ENCODE measurements at places on chromosomes 5 and 9. TPM values are rescaled to one million over a fixed set of nuclear protein-coding genes. Genes with fewer than 3 reads are reported as not detected.

DNA sequence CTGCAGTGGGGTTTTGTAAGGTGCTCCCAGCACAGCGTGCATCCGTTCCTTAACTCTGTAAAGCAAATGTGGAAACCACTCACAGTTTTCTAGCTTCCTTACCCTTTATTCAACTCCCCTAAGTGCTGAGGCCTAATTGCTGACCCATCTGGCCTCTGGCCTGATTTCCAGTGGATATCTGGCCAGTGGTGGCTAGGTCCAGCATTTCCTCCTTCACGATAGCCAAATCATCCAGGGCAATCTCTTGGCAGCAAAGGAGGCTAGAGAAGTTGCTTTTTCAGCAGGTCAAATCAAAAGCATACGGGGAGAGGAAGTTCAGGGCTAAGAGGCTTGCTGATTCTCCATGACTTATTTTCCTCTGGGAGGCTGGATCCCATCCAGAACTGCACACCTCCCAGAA, 286.3 kb upstream of the VLDLR start:
- H3K36me3 ChIP-seq, result no peaks in the 10 kb centered on the region
- no peak overlapping the region for H3K4me3 ChIP-seq
- no peak overlapping the region for H3K27ac ChIP-seq
- no peaks in the 10 kb centered on the region for H3K27me3 ChIP-seq
- no peak for DNase-seq
- no peaks in the 10 kb centered on the region for H3K4me1 ChIP-seq

DNA sequence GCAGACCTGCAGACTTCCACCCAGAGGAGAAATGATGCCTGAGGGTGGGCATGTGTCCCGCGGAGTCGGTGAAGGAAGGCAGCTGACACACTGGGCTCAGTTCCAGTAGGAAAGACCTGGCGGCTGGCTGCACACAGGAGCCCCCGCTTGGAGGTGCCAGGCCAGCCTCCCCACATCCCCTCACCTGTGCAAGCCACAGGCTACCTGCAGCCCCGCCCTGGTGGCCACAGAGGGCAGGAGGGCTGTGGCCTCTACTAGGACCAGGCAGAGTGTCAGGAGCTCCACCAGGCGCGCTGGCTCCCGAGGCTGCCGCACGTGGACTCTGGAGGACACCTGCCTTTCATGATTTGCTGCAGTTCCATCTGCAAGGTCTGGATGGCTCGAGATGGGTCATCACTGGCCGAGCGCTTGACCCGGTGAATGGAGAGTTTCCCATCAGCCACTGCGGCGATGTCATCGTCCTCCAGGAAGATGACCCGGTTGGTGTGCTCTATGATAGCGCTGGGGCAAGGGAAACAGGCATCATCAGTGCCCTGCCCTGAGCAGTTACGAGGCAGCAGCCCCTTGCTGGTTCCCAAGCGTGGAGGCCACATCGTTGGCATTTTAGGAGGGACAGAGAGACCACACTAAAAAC, 26.7 kb upstream of the MAPK9 start:
- H3K4me3 ChIP-seq, result no peak overlapping the region
- H3K4me1 ChIP-seq, result no peaks in the 10 kb centered on the region
- DNase-seq, result no peak
- H3K27me3 ChIP-seq, result no peaks in the 10 kb centered on the region
- H3K36me3 ChIP-seq, result no peaks in the 10 kb centered on the region
- no peak overlapping the region for H3K27ac ChIP-seq

- peak overlapping the region; percentile 56 for H3K27ac ChIP-seq
- no peaks in the 10 kb centered on the region for H3K36me3 ChIP-seq
- peaks cover 42% of the 10 kb centered on the region for H3K4me1 ChIP-seq
- no peaks in the 10 kb centered on the region for H3K27me3 ChIP-seq
- peak; percentile 4 for DNase-seq
These were observed 176.7 kb upstream of the DMAC1 start for GRCh38 chr9:7976167-7976755.

DNA sequence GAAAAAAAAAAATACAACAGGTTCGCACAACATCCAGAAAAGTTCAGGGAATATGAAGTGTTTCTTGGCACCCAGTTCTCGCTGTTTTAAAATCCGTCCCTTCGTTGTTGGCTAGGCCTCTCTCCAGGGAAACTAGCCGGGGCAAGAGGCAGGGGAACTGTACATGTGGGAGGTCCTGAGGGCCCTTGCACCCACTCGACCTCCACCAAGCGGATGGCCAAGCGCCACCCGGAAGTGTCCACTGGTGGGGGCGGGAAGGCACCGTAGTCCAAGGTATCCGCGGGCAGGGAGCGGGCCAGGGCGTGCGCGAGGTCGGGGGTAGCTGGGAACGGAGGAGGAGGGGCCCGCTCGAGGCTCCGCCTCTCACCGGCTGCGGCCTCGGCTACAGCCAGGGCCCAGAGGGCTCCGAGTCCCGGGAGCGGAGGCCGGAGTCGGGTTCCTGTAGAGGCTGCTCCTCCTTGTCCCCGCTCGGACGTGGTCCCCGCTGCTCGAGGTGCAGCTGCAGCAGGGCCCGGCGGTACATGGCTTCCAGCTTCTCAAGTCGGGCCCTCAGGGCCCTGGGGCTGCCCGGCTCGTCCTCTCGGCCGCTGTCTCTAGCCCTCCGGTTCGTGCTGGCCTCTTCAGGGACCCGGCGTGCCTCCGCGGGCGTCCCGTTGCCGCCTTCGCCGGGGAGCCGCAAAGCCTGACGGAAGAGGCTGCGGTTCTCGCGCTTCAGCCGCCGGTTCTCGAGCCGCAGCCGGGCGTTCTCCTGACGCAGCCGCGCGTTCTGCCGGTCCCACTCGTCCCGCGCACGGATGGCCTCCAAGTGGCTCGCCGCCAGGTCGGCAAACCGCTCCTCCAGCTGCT, 720 bp downstream of the TUSC1 start:
- H3K4me3 ChIP-seq, result no peak overlapping the region
- no peak for DNase-seq
- H3K36me3 ChIP-seq, result no peaks in the 10 kb centered on the region
- peaks cover 8% of the 10 kb centered on the region for H3K27me3 ChIP-seq
- no peak overlapping the region for H3K27ac ChIP-seq
- no peaks in the 10 kb centered on the region for H3K4me1 ChIP-seq

SOHLH1 gene
- total RNA-seq, result not detected

OR1Q1 gene
- not detected for total RNA-seq

DNA sequence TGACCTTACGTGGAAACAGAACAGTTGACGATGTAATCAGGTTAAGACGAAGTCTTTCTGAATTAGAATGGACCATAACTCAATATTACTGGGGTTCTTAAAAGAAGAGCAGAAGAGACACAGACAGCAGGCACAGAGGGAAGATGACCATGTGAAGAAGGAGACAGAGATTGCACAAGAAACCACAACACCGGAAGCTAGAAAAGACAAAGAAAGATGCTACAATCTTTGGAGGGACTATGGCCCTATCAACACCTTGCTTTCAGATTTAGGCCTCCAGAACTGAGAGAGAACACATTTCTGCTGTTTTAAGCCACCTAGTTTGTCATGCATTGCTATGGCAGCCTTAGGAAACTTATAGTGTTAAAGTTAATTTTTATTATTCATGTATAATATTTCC, 27.1 kb downstream of the CDH9 start:
- DNase-seq, result no peak
- no peak overlapping the region for H3K4me3 ChIP-seq
- H3K4me1 ChIP-seq, result no peaks in the 10 kb centered on the region
- no peaks in the 10 kb centered on the region for H3K36me3 ChIP-seq

DNA sequence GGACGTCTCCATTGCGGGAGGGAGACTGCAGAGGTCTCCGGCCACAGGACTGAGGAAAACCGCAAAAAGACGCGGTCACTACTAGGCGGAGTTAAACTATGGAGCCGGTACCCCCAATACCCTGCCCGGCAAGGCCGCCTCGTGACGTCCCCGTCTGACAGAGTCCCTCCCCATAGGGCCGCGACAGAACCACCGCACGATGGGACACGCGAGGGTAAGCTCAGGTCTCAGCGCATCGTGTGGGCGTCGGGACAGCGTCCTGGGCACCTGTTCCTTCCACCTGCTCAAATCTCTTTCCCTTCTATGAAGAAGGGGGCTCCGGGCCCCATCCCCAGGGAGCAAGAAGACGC, 35.2 kb upstream of the GLDC start:
- no peaks in the 10 kb centered on the region for H3K27me3 ChIP-seq
- peak; percentile 83 for DNase-seq
- peak overlapping the region; percentile 96 for H3K27ac ChIP-seq
- H3K36me3 ChIP-seq, result no peaks in the 10 kb centered on the region

GRCh38 chr5:60738461-60738860, 38.5 kb upstream of the DEPDC1B start:
- H3K27me3 ChIP-seq, result no peaks in the 10 kb centered on the region
- no peak for DNase-seq
- H3K4me3 ChIP-seq, result no peak overlapping the region
- no peak overlapping the region for H3K27ac ChIP-seq

GRCh38 chr5:108341866-108342265, 40.0 kb downstream of the FBXL17 start:
- peaks cover 3% of the 10 kb centered on the region for H3K36me3 ChIP-seq
- H3K27ac ChIP-seq, result no peak overlapping the region
- no peak overlapping the region for H3K4me3 ChIP-seq
- no peaks in the 10 kb centered on the region for H3K4me1 ChIP-seq
- DNase-seq, result no peak

- H3K36me3 ChIP-seq, result peaks cover 5% of the 10 kb centered on the region
- no peaks in the 10 kb centered on the region for H3K27me3 ChIP-seq
- H3K4me3 ChIP-seq, result no peak overlapping the region
These were observed 14.3 kb downstream of the KDM3B start for GRCh38 chr5:138366632-138367382.

- H3K27ac ChIP-seq, result no peak overlapping the region
- H3K27me3 ChIP-seq, result no peaks in the 10 kb centered on the region
- H3K4me3 ChIP-seq, result no peak overlapping the region
- no peaks in the 10 kb centered on the region for H3K4me1 ChIP-seq
- no peak for DNase-seq
These were observed 29.8 kb downstream of the JAKMIP2 start for GRCh38 chr5:147752666-147753290.

RNF180 gene
- not detected for total RNA-seq

GRCh38 chr9:79719989-79720388, 148.2 kb downstream of the TLE4 start:
- H3K4me3 ChIP-seq, result no peak overlapping the region
- peaks cover 90% of the 10 kb centered on the region for H3K36me3 ChIP-seq
- H3K27me3 ChIP-seq, result no peaks in the 10 kb centered on the region
- DNase-seq, result no peak
- H3K4me1 ChIP-seq, result no peaks in the 10 kb centered on the region
- no peak overlapping the region for H3K27ac ChIP-seq

DNA sequence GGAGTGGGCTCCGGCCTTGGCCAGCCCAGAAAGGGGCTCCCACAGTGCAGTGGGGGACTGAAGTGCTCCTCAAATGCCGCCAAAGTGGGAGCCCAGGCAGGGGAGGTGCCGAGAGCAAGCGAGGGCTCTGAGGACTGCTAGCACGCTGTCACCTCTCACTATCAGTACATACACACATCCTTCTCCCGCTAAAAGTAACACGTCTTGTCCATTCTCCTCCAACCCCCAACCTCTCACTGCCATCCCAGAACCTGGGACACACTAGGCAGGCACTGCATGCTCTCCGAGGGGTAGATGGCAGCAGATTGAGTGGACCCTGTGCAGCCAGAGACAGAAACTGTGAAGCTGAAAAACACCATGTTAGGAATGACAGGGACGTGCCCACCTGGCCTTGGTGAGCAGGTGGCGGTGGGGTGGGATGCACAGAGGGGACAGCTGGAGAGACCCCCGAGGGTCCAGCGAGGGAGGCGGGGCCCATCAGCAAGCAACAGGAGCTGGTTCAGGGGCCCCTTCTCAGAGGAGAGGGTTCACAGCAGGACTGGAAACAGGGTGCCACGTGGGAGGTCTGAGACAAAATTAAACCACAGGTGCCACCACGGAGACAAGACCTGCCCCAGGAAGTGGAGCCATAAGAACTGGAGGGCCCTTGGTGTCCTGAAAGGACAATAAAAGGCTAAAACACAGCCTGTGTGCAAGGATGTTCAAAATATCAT, 16.9 kb downstream of the SEMA4D start:
- no peaks in the 10 kb centered on the region for H3K27me3 ChIP-seq
- H3K27ac ChIP-seq, result peak overlapping the region; percentile 51
- H3K4me3 ChIP-seq, result peak overlapping the region; percentile 25
- H3K36me3 ChIP-seq, result peaks cover 34% of the 10 kb centered on the region
- DNase-seq, result no peak

DNA sequence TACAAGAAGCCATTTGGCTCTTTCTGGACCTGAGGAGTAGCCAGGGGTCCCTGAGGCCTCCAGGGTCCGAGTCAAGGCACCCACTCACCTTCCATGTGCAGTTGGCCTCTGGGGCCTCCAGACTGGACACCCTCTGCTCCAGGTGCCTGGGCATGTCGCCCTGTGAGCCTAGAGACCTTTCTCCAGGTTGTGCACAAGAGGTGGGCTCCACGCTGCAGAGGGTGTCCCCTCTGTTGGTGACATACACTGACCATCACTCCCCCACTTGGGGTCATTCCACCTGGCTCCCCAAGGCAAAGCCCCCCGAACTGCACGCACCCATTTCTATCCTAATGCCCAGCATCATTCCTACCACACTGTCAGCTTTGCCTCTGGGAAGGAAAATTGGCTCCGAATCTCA, 48.8 kb downstream of the RASGEF1C start:
- H3K4me3 ChIP-seq, result no peak overlapping the region
- H3K27me3 ChIP-seq, result peaks cover 2% of the 10 kb centered on the region
- no peak overlapping the region for H3K27ac ChIP-seq
- no peak for DNase-seq
- no peaks in the 10 kb centered on the region for H3K36me3 ChIP-seq

DNA sequence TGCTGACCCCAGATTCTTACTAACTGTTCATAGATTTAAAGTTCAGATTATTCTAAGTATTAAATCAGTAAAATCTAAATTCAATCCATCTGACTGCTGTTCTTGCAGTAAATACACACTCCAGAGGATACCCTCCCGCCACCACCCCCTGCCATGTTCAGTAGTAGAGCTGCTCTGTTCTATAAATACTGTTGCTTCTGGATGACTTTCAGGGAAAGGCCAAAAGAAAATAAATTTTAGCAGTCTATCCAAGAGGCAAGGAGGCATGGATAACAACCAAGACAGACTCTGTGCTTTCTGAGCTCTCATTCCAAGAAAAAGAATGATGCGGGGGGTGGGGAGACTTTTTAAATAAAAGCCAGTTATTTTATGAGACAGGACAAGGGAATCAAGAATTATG, 115.1 kb downstream of the ADAMTS6 start:
- H3K27me3 ChIP-seq, result no peaks in the 10 kb centered on the region
- no peaks in the 10 kb centered on the region for H3K36me3 ChIP-seq
- H3K4me1 ChIP-seq, result no peaks in the 10 kb centered on the region
- no peak overlapping the region for H3K27ac ChIP-seq

DNA sequence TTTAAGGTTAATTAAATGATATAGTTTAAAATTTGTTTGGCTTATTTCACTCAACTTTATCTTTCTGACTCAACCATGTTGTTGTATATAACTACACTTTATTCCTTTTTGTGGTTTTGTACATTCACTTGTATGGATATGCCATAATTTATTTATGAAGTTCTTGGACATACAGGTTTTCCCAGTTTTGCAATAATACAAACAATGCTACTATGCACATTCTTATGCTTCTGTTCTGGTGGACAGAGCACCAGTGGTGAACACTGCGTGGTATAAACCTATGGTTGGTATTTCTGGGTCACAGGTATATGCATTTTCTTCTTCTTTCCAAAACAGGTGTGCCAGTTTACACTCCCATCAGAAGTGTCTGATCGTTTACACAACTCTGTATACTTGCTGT, 35.7 kb upstream of the TRIM14 start:
- H3K27me3 ChIP-seq, result no peaks in the 10 kb centered on the region
- H3K27ac ChIP-seq, result no peak overlapping the region
- H3K36me3 ChIP-seq, result peaks cover 24% of the 10 kb centered on the region
- no peak for DNase-seq
